ENCODE measurements at places on chromosomes 6 and 20. TPM values are rescaled to one million over a fixed set of nuclear protein-coding genes. Genes with fewer than 3 reads are reported as not detected.

The RAB44 gene
- total RNA-seq = 0.10 TPM

The PLCB4 gene
- total RNA-seq = not detected

The RIPOR2 gene
- 31.1 TPM for total RNA-seq

The CLVS2 gene
- total RNA-seq = not detected

The FYN gene
- 347 TPM for total RNA-seq

The TTBK1 gene
- total RNA-seq = 1.7 TPM

The SUMO4 gene
- total RNA-seq = 11.6 TPM

The PM20D2 gene
- 14.1 TPM for total RNA-seq

The PDE7B gene
- 10.7 TPM for total RNA-seq

The THBS2 gene
- total RNA-seq = not detected

The TNFRSF6B gene
- total RNA-seq = not detected

The ARG1 gene
- not detected for total RNA-seq

The GPR63 gene
- total RNA-seq = 3.2 TPM

The HRH3 gene
- total RNA-seq = not detected

The C2 gene
- total RNA-seq = 1.6 TPM

The PNPLA1 gene
- not detected for total RNA-seq

The BIRC7 gene
- not detected for total RNA-seq

The CLIC5 gene
- 1.3 TPM for total RNA-seq

The CALHM5 gene
- not detected for total RNA-seq

The OXT gene
- total RNA-seq = not detected

The B3GAT2 gene
- 0.02 TPM for total RNA-seq

The RAB32 gene
- total RNA-seq = 1.3 TPM

The MCCD1 gene
- total RNA-seq = not detected

The IMPG1 gene
- not detected for total RNA-seq

The DEFB110 gene
- not detected for total RNA-seq

The SYS1 gene
- total RNA-seq = 26.4 TPM

The FILIP1 gene
- not detected for total RNA-seq

The SOX12 gene
- total RNA-seq = 7.4 TPM

The LINC00237 gene
- total RNA-seq = not detected

The OR12D3 gene
- not detected for total RNA-seq

The ZNF831 gene
- total RNA-seq = 3.4 TPM

The SLCO4A1 gene
- total RNA-seq = 49.8 TPM

The GLP1R gene
- total RNA-seq = not detected

The EEF1A2 gene
- 0.80 TPM for total RNA-seq

The ADTRP gene
- 10.6 TPM for total RNA-seq
